Omental fat pad (tissue), 4 donors: ENCODE measurements at places on chromosomes 6 and 20. TPM values are rescaled to one million over a fixed set of nuclear protein-coding genes. Genes with fewer than 3 reads are reported as not detected.

Gene ECT2L
- 4.1 TPM for total RNA-seq

Gene SLC35F1
- total RNA-seq: 1.9 TPM

GRCh38 chr6:46129291-46129628, 529 bp upstream of the ENPP4 start:
- no peak for DNase-seq

- no peak for DNase-seq
These were observed at the start of gene WFDC8 for GRCh38 chr20:45579184-45579583. Gene WFDC8, minus strand, starts transcription at chr20:45579284. Its CDS starts 37 bp downstream, at chr20:45579247.

- no peak for DNase-seq
These were observed 6.1 kb upstream of the EPB41L1 start for GRCh38 chr20:36148439-36148838.

Gene SIRPB1
- total RNA-seq: 5.1 TPM

DNA sequence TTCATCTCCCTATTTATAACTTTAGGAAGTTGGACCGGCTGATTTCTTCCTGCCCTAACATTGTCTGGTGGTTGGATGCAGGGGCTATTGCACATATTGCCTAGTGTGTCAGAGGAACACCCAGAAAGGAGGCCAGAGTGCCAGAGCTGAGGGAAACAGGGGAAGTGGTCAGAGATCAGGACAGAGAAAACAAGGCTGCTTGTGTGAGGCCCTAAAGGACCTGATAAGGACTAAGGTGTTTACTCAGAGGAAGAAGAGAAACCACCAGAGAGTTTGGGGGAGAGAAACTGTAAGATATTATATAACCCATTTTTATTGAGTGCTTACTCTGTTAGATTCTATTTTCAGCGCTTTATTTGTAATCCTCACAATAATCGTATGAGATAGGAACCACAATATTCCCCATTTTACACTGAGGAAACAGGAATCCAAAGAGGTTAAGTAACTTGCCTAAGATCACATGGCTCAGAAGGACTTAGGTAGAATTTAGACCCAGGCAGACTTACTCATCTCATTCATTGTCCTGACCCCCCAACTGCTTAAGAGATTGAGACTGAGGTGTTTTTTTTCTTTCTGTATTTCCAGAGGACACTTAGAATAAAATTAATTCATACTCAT, 54.0 kb upstream of the REV3L start:
- no peak for DNase-seq

GRCh38 chr20:62212299-62212698, 7.8 kb downstream of the HRH3 start:
- DNase-seq: no peak

DNA sequence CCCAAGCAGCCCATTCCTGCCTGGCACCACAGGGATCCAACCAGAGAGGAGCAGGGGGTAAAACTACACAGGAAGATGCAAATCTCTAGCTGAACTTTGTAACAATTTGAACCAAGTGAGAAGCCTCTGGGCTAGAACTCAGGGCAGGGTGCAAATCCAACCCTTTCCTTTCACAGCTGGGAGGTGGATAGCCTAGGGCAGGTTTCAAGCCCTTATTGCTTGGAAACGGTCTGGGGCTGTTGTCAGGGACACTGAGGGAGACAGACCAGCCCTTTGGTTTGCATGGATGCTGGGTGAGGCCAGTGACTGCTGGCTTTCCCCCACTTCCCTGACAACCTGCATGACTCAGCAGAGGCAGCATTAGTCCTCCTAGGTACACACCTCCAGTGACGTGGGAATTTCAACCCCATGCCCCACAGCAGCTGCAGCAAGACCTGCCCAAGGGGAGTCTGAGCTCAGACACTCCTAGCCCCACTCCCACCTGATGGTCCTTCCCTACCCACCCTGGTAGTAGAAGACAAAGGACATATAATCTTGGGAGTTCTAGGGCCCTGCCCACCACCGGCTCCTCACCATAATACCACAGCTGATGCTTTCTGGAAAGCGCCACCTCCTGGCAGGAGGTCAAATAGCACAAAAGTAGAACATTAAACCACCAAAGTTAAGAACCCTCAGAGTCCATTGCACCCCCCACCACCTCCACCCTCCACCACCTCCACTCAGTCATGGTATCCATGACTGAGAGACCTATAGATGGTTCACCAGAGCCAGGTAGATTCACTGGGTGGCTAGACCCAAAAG, 797.7 kb upstream of the MAN1A1 start:
- no peak for DNase-seq

Gene VGLL2
- not detected for total RNA-seq

Gene LIN28B
- total RNA-seq: not detected

DNA sequence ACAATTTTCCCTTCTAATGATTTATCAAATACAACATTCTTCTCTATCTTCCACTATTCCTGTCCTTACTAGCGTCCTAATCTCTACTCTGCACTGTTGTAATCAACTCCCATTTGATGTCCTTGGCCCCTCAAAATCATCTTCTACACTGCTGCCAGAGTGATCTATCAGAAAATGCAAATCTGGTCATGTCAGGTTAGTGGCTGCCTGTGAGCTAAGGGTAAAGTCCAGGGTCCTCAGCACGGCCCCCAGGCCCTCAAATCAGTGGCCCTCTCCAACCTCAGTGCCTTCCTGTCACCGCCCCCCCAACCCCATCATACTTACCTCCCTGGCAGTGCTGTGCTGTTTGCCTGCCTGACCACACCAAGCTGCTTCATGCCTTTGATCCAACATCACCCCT, 3.8 kb downstream of the LYRM4 start:
- no peak for DNase-seq

DNA sequence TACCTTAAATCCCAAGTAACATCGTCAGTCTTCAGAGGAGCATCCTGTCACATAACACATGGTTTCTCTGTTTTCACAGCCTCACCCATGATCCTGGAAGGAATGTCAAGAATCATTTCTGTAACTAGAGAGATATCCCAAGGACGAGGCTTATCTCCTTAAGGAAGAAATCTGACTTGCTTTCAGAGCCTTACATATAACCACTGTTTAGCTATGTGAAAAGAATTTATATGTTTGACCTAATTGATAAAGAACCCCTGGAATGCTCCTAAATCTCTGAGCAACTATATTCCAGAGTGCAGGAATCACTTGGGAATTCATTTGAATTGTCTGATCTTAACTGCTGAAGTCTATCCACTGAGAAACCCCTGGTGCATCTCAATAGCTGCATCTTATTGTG, 243.1 kb downstream of the ALDH8A1 start:
- DNase-seq: no peak

GRCh38 chr6:97347111-97347510, 64.1 kb upstream of the MMS22L start:
- no peak for DNase-seq

- no peak for DNase-seq
These were observed 45.8 kb downstream of the TBC1D7 start for GRCh38 chr6:13282393-13283069.

GRCh38 chr6:137170266-137171052, 3.0 kb downstream of the IL22RA2 start:
- DNase-seq: no peak

DNA sequence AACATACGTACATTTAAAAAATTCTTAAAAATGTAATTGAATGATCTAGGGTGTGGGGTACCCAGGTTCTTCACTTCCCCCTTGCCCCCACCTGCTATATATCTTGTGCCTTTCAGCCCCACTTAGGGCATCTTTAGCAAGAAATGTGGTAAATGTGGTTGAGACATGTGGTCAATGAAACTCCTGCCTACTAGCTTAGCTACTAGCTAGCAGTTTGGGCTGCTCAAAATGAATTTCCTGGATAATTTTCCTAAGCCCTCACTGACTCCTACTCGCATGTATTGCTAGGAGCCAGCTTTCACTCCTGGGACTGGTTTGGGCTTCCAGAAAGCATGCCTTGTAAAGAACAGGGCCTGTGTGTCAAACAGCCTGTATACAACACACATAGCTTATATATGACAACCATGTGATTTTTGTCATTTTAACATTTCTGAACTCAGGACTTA, 257.3 kb downstream of the ATXN1 start:
- no peak for DNase-seq

Gene SLC44A4
- total RNA-seq: not detected

DNA sequence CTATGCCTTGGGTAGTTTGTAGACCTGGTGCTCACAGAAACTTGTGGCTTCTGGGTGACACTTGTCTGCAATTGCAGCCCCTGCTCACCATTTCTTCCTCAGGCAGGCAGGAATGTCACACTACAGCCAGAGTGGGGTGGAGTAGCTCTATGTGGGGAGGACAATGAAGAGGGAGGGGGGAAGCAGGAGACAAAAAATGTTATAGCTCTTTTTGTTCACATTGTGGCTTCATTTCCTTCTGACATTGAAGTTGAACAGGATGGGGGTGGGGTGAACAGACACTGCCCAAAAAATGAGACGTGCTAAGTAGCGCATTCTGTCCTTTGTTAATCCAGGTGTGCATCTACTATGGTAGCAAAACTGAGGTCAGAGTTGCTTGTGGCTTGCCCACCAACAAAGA, at the start of gene THEMIS:
TSS of gene THEMIS (minus strand) at position 124 of the 400 bp plus-strand sequence. CDS start 126 bp downstream, outside the sequence.
- no peak for DNase-seq

DNA sequence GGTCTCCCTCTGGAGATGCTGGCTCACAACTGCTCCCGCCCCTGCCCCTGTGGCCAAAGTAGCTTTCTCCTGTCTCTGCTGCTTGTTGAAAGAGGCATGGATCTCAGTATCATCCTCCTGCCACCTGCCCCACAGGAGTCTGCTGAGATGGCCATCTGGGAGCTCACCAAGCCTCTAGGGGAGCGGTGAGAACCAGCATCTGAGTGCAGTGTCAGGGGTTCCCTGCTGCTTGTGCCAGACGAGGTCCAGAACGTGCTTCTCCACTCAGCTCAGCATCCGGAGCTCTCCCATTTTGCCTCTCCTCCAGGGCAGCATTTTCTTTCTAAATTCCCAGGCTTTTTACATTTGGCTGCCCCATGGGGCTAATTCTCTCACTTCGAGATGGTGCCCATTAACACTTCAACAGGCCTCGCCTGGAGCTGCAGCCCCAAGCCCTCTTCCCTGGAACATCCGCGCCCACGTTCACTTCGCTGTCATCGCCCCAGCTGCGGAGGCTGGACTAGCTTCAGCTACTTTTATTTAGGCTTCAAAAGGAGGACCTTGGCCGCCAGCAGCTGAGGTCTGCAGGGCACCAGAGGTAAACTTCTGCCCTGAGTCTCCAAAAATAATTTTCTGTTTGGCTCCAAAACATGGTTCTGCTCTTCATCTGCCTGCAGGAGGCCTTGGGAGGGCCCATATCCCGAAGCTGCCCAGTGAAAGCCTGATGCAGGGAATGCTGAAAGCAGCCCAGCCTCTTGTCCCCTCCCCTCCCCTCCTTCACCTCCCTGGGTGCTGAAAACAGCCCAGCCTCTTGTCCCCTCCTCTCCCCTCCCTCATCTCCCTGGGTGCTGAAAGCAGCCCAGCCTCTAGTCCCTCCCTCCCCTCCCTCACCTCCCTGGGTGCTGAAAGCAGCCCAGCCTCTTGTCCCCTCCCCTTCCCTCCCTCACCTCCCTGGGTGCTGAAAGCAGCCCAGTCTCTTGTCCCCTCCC, 25.2 kb upstream of the MLN start:
- DNase-seq: no peak

DNA sequence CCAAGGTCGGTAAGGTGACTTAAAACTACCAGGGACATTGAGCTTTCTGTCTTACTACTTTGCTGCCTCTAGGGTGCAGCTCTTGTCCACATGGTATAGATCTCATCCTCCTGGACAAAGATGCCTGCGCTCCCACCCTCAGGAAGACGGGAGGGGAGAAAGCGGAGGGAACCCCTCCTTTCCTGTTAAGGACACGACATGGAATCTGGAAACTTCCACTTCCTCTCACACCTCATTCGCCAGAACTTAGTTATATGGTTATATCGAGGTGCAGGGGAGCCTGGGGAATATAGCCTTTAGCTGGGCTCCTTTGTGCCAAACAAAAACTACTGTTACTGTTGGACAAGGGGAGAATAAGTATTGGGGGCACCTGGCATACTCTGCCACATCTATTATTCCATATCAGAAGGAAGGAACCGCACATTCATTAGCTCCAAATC, 224.3 kb upstream of the TSHZ2 start:
- DNase-seq: no peak

Gene OPN5
- not detected for total RNA-seq

Gene TM9SF4
- 23.3 TPM for total RNA-seq

DNA sequence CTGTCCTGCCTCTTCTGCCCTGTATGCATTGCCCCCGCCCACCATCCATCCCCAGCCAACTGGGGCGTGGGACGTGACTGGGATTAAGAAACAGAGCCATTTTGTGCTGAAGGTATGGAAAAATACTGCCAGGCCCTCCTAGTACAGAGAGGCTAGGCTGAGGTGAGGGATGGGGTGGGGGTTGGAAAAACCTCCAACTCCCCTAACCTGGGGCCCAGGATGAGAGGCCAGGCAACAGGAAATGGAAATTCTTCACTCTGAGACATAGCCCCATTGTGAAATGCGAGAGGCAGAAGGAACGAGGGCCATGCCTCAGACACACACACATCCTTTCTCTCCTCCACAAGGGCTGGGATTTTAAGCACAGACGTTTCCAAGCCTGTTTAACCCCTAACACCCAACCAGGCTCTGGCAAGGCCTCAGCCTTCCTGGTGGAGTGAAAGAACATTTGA, 19.9 kb downstream of the KCNK5 start:
- DNase-seq: no peak
